Adipose tissue (tissue), 3 donors: ENCODE measurements at places on chromosomes 3 and 15. TPM values are rescaled to one million over a fixed set of nuclear protein-coding genes. Genes with fewer than 3 reads are reported as not detected.

The TLR9 gene
- polyA plus RNA-seq = 0.22 TPM

The VWA5B2 gene
- 4.4 TPM for polyA plus RNA-seq

The PAK6 gene
- polyA plus RNA-seq = 0.43 TPM

The SLC49A4 gene
- polyA plus RNA-seq = 3.8 TPM

The IQCH gene
- polyA plus RNA-seq = 0.90 TPM

The PML gene
- polyA plus RNA-seq = 47.9 TPM

The CLDND1 gene
- 60.4 TPM for polyA plus RNA-seq

The NR1I2 gene
- 0.13 TPM for polyA plus RNA-seq

The CLDN18 gene
- polyA plus RNA-seq = 0.38 TPM

The RTP4 gene
- 4.9 TPM for polyA plus RNA-seq

The CHD2 gene
- polyA plus RNA-seq = 12.5 TPM

The TF gene
- polyA plus RNA-seq = 63.7 TPM
